ENCODE measurements at places on chromosomes 7 and 10.

DNA sequence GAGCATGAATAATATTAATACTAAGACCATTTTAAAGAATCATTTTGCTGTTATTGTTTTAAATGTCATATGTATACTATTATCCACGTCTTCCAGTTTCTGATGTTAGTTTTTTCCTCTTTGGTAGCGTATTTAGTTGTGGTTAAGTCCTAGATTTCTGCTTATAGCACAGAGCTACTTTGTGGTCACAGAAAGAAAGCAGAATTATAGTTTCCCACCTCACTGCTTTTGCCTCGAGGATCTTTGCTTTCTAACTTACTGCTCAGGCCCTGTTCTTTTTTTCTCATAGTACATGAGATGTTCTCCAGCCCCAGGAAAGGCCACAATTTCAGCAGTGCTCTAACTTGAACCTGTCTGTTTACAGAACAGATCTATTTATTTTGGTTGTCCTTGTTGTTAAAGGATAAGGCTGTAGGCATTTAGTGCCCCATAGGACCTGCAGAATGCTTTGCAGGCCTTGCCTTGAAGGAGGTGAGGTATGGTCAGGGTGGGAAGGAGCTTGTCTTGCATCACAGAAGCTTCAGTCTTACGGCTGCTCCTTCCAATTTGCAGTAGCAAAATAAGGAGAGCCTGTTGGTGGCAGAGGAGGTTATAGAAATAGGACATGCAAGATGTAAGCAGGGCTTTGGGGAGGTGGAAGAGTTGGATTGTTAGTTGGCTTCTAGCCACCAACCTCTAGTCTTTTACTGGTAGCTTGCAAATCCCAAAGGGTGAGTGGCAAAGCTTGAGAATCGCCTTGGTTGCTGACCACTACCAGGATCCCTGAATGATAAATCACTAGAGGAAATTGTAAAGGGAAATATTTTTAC is 129.1 kb downstream of the LRRC4 start:
- no peak for DNase-seq

GRCh38 chr10:30000802-30001571 is 58.4 kb downstream of the JCAD start:
- no peak for DNase-seq

DNA sequence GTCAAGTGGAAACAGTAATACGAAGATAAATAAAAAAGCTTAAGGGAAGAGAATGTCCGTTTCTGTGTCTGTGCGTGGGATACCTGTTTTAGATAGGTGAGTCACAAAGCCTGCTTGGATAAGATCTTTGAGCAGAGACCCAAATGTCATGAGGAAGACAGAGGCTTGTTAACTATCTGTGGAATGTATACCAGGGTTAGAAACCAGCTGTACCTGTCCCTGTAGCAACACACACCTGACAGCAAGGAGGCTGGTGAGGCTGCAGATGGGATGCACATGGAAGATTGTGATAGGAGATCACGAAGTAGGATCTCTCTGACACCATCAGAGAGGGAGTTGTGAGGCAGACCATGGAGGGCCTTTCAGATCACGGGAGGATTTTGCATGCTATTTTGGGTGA is 105.3 kb downstream of the ARHGAP21 start:
- no peak for DNase-seq

- DNase-seq, result no peak
Measured at GRCh38 chr10:129916506-129916995, 47.5 kb downstream of the EBF3 start.

- DNase-seq, result no peak
Measured at GRCh38 chr7:23696916-23697441, 13.0 kb upstream of the STK31 start.

Data from hypothalamus (tissue), 51 donors.